H1 (cell line): ENCODE measurements at places on chromosomes 2 and 18.

- no peak for DNase-seq
These were observed 636.2 kb downstream of the EPHA4 start for GRCh38 chr2:220935789-220936321.

DNA sequence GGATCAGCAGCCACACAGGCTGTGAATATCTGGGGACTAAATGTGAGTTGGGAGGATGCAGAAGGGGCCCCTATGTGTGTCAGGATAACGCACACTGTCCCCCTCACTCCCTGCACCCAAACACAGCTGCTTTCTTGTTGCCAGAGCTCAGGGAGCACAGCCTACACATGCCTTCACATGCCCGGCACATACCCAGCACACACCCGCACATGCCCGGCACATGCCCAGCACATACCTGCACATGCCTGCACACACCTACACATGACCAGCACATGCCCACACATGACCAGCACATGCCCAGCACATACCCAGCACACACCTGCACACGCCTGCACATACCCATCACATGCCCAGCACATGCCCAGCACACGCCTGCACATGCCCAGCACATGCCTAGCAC is 75.6 kb downstream of the TPO start:
- DNase-seq, result no peak

- DNase-seq, result no peak
These were observed 638 bp upstream of the LPIN1 start for GRCh38 chr2:11745613-11746375.

DNA sequence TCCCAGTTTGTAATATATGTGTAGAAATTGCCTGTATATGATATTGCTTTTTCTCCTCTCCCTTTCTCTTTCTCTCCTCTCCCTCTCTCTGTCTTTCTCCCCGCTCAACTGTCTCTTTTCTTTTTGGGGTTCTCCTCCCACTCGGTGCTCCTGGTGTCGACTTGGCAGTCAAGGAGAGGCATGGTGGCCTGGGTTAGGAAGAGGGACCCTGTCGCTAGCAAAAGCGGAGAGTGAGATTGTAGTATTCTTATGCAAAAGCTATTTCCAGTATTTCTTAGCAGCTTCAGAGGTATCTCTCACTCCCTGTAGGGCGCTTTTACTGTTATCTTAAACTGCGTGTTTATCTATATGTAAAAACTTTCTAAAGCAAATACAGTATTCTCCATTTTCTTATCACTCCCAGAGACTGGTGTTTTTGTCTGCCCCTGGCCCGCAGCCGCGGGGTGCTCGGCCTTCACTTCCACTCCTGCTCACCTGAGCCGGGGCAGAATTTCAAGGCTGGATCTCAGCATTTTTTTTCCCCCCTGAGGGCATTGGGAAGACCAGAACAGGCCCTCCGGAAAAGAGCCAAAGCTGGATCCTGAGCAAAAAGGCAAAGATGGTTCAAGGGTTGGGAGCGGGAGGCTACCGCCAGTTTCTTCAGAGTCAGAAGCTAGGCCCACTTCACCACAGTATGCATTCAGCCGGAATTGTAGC is 4.3 kb downstream of the SIX3 start:
- DNase-seq, result no peak

- DNase-seq, result no peak
These were observed 160.8 kb downstream of the COL6A3 start for GRCh38 chr2:237253046-237253702.

- DNase-seq, result no peak
These were observed 137.0 kb downstream of the UBE2E3 start for GRCh38 chr2:181117206-181117925.

- DNase-seq, result no peak
These were observed 67.9 kb downstream of the HNRNPLL start for GRCh38 chr2:38534746-38535403.

DNA sequence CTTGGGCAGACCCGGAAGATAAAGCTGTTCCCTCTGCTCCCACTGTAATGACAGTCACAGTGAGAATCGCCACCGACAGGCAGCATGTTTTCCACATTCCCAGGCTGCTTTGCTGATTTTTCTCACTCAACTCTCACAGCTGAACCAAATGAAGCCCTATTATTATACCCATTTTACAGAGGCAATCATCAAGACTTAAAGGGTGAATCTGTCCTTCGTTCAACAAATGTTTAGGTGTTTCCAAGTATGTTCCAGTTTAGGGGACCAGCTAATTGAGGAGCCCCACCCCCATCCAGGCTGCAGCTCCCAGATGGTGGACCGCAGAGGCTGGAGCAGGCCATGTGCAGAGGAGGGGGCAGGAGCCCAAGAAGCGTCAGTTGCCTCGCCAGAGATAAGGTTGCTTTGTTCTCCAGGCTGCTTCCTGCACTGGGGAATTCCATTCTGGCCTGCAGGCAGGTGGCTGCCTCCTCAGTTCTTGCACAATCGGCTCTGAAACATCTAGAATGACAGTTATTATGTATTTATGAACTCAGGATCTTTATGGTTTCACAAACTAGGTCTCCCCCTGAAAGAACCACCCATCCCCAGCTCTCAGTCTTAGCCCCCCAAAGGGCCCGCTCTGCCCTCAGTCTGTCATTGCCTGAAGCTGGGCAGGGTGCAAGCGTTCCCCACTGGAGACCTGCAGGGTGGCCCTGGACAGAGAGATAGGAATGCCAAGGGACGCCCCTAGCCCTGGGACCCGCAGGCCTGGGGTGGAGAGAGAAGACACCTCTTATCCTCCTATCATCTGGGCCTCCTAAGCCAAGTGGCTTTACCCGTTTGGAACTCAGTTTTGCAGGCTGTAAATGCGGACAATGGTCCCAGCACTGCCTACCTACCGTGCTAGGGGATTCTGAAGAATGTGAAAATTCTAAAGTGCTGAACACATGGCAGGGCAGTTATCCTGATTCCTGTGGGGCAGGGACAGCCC is 49.1 kb upstream of the MYCN start:
- DNase-seq, result no peak

DNA sequence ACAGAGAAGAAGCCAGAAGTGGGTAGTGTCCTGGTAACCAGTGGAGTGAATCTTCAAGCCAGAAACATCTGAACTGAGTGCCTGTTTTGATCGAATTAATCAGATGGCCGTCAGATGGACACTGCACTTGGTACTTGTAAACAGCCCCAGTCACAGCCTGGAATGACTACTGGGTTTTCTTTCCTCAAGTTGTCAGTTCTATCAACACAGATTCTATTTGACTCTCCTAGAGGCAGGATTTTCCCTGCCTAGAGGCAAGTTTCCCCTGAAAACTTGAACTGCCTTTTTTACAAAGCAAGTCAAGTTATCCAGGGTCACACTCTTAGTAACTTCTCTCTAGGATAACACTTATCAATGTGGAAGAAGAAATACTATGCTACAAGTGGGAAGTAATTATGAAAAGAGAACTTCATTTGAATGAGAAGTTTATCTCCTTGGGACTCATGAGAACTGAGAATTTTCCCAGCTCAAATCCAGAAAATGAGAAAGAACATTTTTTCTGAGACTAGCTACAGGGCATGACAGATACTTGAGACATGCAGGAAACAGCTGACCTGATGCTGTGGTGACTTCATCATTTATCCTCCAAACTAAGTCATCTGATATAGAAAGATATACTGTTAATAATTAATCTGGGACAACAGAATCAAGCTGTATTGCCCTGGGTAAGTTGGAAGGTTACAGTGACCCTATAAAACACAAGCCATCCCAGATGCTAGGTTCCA is 36.0 kb downstream of the SULT1C2 start:
- no peak for DNase-seq

GRCh38 chr2:168916331-168916675 is 15.2 kb downstream of the G6PC2 start:
- no peak for DNase-seq

DNA sequence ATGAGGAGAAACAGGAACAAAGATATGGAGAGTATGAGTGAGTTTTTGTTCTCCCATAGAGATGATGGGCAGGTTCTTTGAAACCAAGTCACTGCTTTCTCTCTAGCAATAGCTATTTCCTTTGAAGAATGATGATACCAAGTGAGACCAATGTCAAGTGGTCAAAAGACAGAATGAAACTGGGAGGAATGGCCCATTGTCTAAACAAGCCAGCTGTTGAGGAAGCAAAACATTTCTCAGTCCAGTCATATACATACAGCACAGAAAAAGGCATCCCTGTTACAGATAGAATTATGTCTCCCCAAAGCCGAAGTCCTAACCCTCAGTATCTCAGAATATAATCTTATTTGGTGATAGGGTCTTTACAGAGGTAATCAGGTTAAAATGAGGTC is 66.1 kb upstream of the EPC2 start:
- no peak for DNase-seq

- no peak for DNase-seq
These were observed 2.6 kb upstream of the GPR35 start for GRCh38 chr2:240622531-240623235.

- DNase-seq, result no peak
These were observed 6.8 kb downstream of the B4GALT6 start for GRCh38 chr18:31677592-31677991.

- DNase-seq, result no peak
These were observed 76.5 kb downstream of the CYBRD1 start for GRCh38 chr2:171598713-171599319.

GRCh38 chr2:238459081-238459629 is 32.4 kb downstream of the ASB1 start:
- DNase-seq, result no peak

GRCh38 chr18:33157893-33158292 is 282.6 kb downstream of the CCDC178 start:
- no peak for DNase-seq

- no peak for DNase-seq
These were observed 482.7 kb downstream of the RIT2 start for GRCh38 chr18:42632801-42633200.

GRCh38 chr2:189500456-189501160 is 59.3 kb downstream of the WDR75 start:
- no peak for DNase-seq

GRCh38 chr2:71919708-71920107 is 228.0 kb downstream of the CYP26B1 start:
- no peak for DNase-seq

- DNase-seq, result no peak
These were observed 674 bp downstream of the EVX2 start for GRCh38 chr2:176082824-176083751.

GRCh38 chr2:178279142-178279541 is 84.8 kb downstream of the OSBPL6 start:
- peak; percentile 15 for DNase-seq

DNA sequence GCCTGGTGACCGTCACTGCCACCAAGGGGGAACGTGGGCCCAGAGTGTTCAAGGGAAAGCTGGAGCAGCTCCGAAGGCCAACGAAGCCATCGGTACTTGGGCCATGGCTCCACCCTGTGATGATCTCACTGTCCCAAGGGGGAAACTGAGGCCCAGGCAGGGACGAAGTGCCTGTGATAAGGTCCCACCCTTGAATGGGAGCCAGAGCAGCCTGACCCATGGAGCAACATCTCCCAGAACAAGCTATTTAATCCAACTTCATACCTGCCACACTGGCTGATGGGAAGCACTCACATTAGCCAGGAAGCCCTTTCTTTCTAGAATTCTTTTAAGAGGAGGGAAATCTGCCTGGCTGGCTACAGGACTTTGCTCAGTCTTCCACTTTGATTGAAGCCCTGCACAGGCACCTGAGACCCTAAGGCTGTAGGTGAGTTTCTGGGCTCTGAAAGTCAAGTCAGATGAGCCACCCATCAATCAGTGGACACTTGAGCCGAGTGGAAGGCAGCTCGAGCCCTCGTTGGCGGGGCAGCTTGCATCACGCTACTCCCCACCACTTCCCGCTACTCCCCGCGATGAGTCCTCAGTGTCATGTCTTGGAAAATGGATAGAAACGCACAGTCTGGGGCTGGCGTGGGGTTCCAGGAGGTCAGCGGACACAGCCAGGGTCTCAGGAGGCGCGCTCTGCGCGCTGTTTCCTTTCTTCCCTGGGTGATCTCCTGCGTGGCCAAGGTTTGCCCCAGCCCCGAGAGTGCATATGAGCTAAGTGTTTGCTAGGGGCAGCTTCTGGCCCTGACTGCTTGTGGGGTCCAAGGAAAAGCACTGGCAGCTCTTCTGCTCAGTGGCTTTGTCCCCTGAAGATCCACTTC is 2.5 kb upstream of the HS6ST1 start:
- peak; percentile 60 for DNase-seq

- DNase-seq, result no peak
These were observed 519.5 kb downstream of the PIK3C3 start for GRCh38 chr18:42474577-42474976.

GRCh38 chr2:175612280-175612679 is 389.8 kb downstream of the LNPK start:
- no peak for DNase-seq

GRCh38 chr2:78982638-78983330 is 42.7 kb upstream of the REG3G start:
- no peak for DNase-seq

- no peak for DNase-seq
These were observed 63.0 kb downstream of the STK25 start for GRCh38 chr2:241445426-241445825.

DNA sequence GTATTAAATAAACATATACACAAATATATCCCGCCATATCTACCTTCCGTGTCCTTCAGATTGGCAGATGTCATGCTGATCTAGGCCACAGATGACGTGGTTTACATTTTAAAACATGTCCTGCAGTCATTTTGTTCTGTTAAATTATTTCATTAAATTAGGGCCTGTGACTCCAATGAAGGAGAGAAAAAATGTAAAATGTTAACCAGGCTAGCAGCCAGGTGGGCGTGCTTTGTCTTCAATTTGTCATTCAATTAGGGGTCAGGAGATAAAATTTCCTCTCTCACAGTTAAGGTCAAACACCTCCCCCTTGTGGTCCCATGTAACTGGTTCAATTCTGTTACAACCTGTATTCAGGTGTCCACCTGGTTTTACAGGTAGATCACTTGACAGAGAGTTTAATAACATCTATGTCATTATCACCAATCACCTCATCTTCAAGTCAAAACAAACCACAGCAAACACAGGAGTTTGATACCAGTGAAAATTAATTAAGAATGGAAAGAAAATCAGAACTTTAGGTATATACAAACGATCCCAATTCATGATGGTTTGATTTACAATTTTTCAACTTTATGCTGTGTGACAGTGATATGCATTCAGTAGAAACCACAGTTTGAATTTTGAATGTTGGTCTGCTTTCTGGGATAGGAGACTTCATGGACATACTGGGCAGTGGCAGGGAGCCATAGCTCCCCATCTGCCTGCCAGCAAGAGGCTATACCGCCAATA is 339.4 kb downstream of the CMPK2 start:
- DNase-seq, result no peak

DNA sequence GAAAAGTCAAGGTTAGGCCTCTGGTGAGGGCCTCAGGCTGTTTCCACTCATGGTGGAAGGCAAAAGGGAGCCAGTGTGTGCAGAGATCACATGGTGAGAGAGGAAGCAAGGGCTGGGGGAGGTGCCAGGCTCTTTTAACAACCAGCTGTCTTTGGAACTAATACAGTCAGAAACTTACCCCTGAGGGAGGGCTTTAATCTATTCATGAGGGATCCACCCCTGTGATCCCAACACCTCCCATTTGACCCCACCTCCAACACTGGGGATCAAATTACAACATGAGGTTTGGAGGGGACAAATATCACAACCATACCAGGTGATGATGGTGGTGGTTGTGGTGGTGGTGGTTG is 10.9 kb downstream of the POLI start:
- no peak for DNase-seq

GRCh38 chr2:84841577-84841976 is 39.3 kb downstream of the TRABD2A start:
- no peak for DNase-seq

- DNase-seq, result no peak
These were observed 31.6 kb upstream of the GMPPA start for GRCh38 chr2:219466816-219467735.

- no peak for DNase-seq
These were observed 549.5 kb upstream of the ID2 start for GRCh38 chr2:8132351-8132831.

GRCh38 chr18:12377556-12378197 is 650 bp upstream of the AFG3L2 start:
- no peak for DNase-seq

- DNase-seq, result no peak
These were observed 134.1 kb upstream of the GPC1 start for GRCh38 chr2:240301256-240301795.
